Neural progenitor cell (in vitro differentiated cells): ENCODE measurements at places on chromosomes 16 and 17. TPM values are rescaled to one million over a fixed set of nuclear protein-coding genes. Genes with fewer than 3 reads are reported as not detected.

The CIAPIN1 gene
- 89.2 and 95.9 TPM in 2 replicates for total RNA-seq

The TP53TG3B gene
- not detected in 2 replicates for total RNA-seq

DNA sequence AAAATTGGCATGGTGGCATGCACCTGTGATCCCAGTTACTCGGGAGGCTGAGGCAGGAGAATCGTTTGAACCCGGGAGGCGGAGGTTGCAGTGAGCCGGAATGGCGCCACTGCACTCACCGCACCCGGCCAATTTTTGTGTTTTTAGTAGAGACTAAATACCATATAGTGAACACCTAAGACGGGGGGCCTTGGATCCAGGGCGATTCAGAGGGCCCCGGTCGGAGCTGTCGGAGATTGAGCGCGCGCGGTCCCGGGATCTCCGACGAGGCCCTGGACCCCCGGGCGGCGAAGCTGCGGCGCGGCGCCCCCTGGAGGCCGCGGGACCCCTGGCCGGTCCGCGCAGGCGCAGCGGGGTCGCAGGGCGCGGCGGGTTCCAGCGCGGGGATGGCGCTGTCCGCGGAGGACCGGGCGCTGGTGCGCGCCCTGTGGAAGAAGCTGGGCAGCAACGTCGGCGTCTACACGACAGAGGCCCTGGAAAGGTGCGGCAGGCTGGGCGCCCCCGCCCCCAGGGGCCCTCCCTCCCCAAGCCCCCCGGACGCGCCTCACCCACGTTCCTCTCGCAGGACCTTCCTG, at the start of gene HBQ1:
Gene HBQ1 (plus strand): TSS at position 359 of the 575 bp plus-strand sequence. CDS start 28 bp downstream, at position 387.
- no peaks in the 10 kb centered on the region for H3K36me3 ChIP-seq
- H3K27me3 ChIP-seq: peaks cover 60% of the 10 kb centered on the region
- no peak within 1 kb of the TSS for H3K27ac ChIP-seq
- peak within 1 kb of the TSS; percentile 44 for H3K4me3 ChIP-seq
- peak; percentile 78 for DNase-seq

DNA sequence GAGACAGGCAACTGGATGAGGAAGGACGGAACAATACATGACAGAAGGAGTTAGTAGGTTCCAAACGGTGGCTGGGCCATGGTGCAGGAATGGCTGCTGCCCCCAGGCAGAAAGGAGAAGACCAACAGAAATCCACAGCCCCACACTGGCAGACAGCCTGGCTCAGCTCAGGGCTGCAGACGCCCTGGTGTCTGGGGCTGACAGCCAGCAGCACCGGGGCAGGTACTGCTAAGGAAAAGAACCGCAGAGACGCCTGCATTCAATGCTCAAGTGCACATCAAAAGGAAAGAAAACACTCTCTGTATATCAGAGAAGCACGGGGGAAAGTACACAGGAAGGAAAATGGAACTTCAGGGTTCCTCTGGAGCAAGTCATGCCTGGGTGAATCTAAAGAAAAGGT, 53.4 kb downstream of the GAS7 start:
- H3K4me1 ChIP-seq: no peaks in the 10 kb centered on the region
- DNase-seq: no peak
- H3K36me3 ChIP-seq: no peaks in the 10 kb centered on the region
- H3K27me3 ChIP-seq: no peaks in the 10 kb centered on the region

- no peaks in the 10 kb centered on the region for H3K27me3 ChIP-seq
- no peak overlapping the region for H3K4me3 ChIP-seq
- DNase-seq: no peak
- no peak overlapping the region for H3K27ac ChIP-seq
Measured at GRCh38 chr17:35051183-35051578, 12.3 kb downstream of the RFFL start.

- H3K27ac ChIP-seq: no peak overlapping the region
- no peaks in the 10 kb centered on the region for H3K27me3 ChIP-seq
- DNase-seq: peak; percentile 54
Measured at GRCh38 chr17:58084317-58084981, 1.2 kb downstream of the DYNLL2 start.

- H3K27me3 ChIP-seq: no peaks in the 10 kb centered on the region
- peaks cover 27% of the 10 kb centered on the region for H3K4me1 ChIP-seq
- no peaks in the 10 kb centered on the region for H3K36me3 ChIP-seq
Measured at GRCh38 chr16:28258567-28258966, 33.8 kb upstream of the SBK1 start.

GRCh38 chr17:64146418-64147109, 16.6 kb upstream of the ERN1 start:
- H3K4me3 ChIP-seq: peak overlapping the region; percentile 64
- DNase-seq: peak; percentile 76
- peaks cover 5% of the 10 kb centered on the region for H3K36me3 ChIP-seq
- H3K4me1 ChIP-seq: peaks cover 13% of the 10 kb centered on the region
